Mesothelial cell of epicardium (in vitro differentiated cells): ENCODE measurements at places on chromosomes 16 and 17. TPM values are rescaled to one million over a fixed set of nuclear protein-coding genes. Genes with fewer than 3 reads are reported as not detected.

- DNase-seq: peak; percentile 56
Observed at GRCh38 chr16:81277541-81278080, 37.2 kb upstream of the GAN start.

GRCh38 chr16:87008664-87009063 lies 308.5 kb downstream of the C16orf95 start:
- no peak for DNase-seq

- no peak for DNase-seq
Observed at GRCh38 chr16:57882792-57883191, 80.5 kb upstream of the KIFC3 start.

DNA sequence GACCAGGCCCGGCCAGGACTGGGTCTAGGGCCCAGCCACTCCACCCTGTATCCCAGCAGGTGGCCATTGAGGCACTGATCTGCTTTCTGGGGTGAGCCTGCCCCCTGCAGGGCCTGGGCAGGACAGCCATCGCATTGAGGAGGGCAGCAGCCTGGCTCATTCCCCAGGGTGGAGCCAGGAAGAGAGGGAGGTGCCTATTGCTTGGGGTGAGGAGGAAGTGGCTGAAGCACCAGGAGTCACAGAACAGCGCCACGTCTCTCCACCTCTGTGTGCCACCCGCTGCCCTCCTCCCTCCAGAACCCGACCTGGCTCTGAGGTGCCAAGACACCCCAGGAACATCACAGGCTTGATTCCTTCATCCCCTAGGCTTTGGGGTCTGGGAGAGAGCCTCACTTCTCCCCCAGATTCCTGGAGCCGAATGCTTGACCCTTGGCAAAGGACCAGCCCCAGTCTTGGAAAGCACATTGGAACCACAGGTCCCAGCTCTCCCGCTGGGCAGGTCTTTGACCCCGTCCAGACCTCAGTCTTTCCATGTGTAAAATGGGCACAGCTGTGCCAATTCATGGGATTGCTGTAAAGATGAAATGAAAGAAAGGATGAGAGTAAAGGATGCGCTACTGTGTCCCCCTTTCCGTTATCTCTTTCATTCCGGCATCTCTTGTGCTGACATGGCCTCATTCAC lies 7.2 kb upstream of the KRT36 start:
- peak; percentile 55 for DNase-seq

- DNase-seq: no peak
Observed at GRCh38 chr17:65283704-65284103, 146.5 kb downstream of the RGS9 start.

GRCh38 chr16:68111379-68111778 lies 26.2 kb downstream of the NFATC3 start:
- no peak for DNase-seq

DNA sequence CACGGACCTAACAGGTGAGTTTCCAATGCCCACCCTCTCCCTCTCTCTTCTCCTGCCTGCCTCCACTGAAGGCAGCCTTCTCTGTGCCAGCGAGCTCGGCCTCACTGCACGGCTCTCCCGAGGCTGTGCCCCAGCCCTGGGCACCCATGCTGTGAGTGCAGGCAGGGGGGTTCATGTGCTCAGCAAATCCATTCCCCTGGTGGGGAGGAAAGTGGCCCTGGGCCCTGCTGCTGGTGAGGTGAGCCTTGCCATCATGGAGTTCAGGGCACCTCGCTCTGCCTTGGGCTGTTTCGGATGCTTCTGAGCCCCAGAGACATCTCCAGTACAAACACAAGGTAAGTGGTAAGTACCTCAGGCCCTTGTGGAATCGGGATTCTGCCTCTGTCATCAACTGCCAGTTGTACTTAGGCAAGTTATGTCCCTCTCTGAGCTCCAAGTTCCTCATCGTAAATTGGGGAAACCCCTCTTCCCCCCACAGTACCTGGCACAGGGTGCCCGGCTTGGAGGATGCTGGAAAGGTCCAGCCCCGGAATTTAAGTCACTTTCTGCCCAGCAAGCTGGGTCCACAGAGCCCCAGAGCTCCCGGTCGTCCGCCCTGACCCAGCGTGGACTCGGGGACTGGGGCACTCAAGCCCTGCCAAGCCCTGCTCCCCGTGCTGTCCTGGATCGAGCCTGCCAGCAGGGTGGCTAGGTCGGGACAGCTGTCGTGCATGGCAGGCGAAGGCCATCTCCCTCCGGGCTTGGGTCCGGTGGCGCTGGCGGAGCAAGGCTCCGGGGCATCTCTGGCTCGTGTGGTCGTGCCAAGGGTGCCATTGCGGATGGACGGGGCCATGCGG lies 684 bp upstream of the NUDT16L1 start:
- DNase-seq: no peak

DNA sequence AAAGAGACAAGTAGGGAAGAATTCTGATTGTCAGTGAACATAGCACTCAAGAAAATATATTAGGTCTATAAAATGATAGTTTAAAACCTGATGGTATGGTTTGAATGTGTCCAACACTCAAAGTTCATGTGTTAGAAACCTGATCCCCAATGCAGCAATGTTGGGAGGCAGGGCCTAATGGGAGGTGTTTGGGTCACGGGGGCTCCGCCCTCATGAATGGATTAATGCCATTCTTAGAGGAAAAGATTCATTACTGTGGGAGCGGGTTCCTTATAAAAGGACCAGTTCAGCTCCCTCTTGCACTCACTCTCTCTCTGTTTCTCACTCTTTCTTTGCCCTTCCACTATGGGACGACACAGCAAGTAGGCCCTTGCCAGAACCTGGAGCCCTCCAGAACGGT lies 41.5 kb upstream of the SLC47A1 start:
- no peak for DNase-seq

GRCh38 chr17:78767806-78768205 lies 14.3 kb downstream of the CYTH1 start:
- DNase-seq: no peak

The RAMP2 gene
- 19.5 to 22.3 TPM (median 21.6 TPM) in 3 replicates for total RNA-seq

DNA sequence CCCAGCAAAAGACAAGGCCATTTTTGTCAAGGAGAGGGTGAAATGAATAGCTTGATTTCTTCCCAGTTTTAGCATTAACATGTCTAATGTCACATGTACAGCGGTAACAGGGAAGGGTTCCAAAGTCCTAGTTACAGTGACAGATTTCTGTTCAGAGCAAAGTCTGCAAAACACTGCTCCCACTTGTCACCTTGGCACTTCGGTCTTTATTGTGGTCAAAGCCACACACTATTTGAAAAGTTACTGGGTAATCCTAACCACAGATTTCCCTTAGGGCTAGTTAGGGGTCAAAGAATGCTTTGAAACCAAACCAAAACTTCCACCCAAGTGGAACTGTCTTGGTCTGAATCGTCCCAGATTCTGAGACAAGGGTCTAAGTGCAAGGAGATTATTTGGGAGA lies 455.6 kb downstream of the HS3ST3B1 start:
- DNase-seq: no peak

- DNase-seq: no peak
Observed at GRCh38 chr16:75064403-75065148, 52.0 kb downstream of the LDHD start.

The PPP1R27 gene
- 0.35 TPM in 1 of 3 replicates, not detected in the others for total RNA-seq

GRCh38 chr17:35856603-35857002 lies 12.1 kb downstream of the HEATR9 start:
- DNase-seq: no peak

The ABCA5 gene
- total RNA-seq: 12.5 to 13.9 TPM (median 13.1 TPM) in 3 replicates

The KCNG4 gene
- total RNA-seq: not detected in 3 replicates

DNA sequence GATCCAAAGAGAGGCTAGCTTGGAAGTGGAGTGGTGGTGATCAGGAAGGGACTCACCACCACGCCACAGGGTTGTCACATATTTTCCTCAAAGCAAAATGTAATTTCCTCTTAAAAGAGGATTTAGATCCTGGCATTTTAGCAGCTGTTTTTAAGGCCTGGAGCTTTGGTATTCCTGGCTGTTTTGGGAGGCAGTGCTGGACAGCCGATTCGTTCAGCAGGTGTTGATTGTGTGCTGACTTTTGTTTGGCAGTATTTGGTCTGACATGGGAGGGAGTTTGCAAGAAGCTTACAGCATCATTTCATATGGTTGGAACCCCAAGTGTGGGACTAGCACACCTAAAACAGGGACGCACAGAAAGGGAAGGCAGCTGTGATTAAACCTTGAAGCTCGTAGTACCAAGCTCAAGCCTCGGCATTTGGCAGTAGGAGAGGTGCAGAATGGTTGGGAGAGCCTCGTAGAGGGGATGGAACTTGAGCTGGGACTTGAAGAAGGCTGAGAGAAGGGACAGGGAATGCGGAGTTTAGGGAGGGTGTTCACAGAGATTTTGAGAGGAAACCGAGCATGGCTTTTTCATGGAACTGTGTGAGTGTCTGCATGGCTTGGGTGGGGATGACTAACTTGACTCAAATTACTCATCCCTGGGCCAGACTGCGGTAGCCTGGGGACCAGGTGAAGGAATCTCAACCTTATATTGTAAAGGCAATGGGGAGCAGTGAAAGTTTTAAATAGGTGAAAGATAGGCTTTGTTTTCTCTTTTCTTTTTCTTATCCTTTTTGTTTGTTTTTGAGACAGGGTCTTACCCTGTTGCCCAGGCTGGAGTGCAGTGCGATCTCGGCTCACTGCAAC lies 52.3 kb downstream of the RPTOR start:
- no peak for DNase-seq

DNA sequence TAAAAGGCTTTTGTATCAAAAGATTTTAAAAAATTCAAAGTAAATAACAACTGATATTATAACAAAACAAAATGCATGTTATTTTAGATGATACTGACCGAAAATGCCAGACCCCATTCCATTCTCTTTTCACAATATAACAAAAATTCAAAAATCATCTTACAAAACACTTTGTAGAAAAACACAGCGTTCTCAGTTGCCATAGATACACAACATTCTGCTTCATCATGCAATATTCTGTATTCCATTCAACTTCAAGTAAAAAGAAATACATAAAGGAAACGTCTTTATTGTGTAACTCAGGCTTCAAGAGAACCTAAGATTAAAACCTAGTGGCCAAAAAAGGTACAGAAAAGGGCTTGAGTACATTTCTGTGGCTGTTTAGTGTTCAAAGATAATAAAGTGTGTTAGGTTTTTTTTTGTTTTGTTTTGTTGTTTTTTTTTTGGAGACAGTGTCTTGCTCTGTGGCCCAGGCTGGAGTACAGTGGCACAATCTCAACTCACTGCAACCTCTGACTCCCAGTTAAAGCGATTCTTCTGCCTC lies 250.5 kb downstream of the CEP112 start:
- DNase-seq: no peak

DNA sequence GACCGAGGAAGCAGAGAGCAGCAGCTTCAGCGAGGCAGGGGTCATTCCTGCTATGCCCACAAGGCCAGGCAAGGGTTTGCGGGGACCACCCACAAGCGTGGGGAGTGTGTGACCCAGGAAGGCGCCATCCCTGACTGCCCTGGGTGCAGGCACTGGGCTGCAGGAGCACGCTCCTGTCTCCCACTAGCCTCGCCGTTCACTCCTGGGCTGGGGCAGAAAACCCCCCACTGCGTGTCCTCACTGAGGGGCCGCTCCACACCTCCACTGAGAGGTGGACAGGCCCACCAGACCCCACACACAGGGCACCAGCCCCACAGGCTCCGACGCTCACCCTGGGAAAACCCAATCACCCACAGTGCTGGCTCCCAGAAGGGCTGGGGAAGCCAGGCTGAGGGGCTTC lies 56.1 kb downstream of the KLHDC4 start:
- no peak for DNase-seq

GRCh38 chr17:77723909-77724875 lies 234.3 kb upstream of the TNRC6C start:
- DNase-seq: no peak
